ENCODE measurements at places on chromosomes 16 and 17.
A peak's percentile ranks its signal among the peaks of the same experiment; 100 is the strongest.

DNA sequence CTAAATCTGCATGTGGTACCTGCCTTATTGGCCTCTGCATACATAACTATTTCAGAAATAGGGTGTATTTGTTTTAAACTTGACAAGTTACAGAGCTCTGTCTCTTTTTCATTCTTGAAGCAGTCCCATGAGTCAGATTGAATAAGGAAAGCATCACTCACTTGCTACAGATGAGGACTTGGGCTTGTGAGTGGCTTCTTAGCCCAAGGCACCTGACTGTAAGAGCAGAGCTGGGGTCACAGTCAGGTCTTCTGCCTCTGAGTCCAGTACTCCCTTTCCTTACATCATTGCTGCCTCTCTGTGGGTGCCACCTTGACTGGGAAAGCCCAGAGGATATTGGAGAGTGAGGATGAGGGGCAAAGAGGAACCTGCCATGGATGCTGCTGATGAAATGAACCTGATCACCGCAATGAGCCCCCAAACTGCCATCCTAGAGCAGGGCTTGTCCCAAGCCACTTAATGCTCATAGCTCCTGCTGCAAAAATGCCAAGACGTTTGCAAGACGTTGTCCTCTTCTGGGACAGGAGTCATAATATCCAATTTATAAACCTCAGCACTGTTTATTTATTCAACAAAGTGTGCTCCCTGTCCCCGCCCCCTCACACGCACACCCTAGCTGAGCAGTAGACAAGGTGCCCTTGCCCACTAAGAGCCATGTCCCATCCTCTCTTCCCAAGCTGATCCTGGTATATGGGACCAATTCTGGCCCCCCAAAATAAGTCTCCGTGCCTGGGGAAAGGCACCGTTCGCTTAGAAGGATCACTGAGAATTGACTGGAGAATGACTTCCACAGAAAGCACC lies 74.1 kb downstream of the CCDC182 start:
- no peak for DNase-seq
- H3K4me1 ChIP-seq: peaks cover 11% of the 10 kb centered on the region
- peak overlapping the region; percentile 100 for H3K27ac ChIP-seq
- H3K27me3 ChIP-seq: no peaks in the 10 kb centered on the region
- H3K36me3 ChIP-seq: peaks cover 3% of the 10 kb centered on the region

DNA sequence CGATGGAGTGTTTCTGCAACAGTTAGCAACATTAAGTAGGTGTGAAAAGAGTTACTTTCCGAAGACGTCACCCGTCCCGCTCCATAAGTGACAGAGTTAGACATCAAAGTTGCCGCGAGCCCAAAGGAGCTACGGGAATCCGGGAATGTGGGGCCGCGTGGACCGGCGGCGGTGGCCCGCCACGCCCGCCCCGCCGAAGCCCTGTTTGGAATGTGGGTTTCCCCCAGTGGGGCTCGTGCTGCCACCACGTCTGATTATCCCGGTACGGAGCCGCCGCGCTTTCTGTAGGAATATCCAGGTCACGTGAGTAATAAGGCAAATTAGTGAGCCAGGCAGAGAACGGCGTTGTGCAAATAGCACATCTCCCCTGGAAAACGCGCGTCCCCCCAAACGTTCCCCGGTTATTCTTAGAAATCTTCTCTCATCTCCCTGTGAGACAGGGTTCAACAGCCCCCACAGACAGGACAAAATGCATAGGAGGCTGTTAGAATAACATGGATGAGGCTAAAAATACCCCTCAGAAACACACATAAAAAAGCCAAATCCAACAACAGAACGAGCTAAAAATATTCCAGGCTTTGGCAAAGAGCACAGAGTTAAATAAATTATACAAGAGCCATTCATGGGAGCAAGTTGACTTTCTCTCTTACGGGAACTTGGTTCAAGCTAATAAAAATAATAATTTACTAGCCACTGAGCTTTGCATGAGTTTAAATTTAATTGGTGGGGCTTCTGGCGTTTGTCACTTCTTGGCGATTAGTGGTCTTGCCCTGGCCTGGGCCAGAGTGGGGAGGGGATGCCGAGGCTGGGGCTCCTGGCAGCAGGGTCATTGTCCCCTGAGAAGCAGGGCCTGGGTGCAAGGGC lies 8.6 kb downstream of the BAHCC1 start:
- peak; percentile 73 for DNase-seq
- peaks cover 70% of the 10 kb centered on the region for H3K4me1 ChIP-seq
- peak overlapping the region; percentile 66 for H3K27ac ChIP-seq
- H3K4me3 ChIP-seq: no peak overlapping the region
- H3K27me3 ChIP-seq: no peaks in the 10 kb centered on the region

DNA sequence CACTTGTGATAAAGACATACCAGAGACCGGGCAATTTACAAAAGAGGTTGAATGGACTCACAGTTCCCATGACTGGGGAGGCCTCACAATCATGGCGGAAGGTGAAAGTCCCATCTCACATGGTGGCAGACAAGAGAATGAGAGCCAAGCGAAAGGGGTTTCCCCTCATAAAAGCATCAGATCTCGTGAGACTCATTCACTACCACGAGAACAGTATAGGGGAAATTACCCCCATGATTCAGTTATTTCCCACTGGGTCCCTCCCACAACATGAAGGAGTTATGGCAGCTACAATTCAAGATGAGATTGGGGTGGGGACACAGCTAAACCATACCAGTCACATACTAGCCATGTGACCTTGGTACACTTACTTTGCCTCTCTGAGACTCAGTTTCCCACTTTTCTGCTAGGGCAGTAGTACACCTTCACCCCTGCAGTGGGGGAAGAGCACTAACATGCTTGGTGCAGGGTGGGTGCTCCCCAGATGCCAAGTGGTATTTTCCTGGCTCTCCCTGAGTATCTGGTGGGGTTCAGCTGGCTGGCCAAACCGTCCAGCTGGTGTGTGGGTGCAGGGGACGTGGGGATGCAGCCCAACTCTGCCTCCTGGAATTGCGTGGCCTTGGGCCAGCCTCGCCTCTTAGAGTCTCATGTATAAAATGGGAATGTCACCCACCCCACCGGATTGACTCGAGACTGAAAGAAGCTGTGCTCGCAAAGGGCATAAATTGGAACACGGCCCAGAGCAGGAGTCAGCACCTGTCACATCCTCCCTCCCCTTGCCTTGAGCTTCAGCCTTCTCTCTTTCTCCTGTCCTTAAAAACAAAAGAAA lies 364.1 kb downstream of the CPPED1 start:
- no peak overlapping the region for H3K27ac ChIP-seq
- H3K36me3 ChIP-seq: no peaks in the 10 kb centered on the region
- DNase-seq: no peak
- no peaks in the 10 kb centered on the region for H3K4me1 ChIP-seq

DNA sequence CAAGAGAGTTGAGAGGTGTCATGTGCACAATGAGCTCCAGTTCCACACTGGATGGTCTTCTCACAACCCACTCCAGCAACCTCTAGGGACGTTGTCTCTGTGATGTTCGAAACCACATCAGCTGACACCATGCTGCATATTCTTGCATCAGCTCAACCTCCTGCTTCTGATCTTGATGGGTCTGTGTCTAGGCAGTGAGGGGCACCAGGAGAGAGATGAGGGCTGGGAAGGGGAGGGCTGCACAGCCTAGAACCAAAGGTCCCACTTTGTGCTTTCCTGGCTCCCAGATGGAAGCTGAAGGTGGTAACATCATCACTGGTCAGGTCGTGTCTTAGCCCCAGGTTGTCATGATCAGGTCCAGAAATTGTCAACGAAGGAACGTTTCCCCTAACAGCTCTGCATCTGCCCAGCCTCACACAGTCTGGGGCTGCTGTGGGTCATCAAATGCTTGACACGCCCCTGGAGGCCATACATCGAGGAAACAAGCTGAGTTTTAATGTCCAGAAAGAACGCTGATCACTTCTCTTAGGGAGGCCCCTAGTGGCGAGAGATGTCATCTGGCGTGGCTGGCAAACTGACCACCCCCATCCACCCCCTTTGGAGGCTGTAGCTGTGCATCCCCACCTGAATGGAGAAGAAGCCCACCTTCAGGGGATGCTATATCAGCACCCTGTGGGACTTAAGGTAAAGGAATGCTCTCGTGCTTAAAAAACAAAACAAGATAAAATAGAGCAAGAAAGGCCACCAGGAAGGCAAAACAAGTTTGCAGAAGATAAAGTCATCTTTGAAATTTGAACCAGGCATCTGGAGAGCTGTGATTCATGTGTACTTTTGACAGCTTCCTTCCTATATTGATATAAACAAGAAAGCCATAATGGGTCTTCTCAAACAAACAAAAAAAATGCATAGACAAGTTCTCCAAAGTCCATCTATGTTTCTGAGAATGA lies 58.3 kb downstream of the WIPI1 start:
- H3K27ac ChIP-seq: no peak overlapping the region
- peaks cover 3% of the 10 kb centered on the region for H3K4me1 ChIP-seq
- peak; percentile 86 for DNase-seq
- no peak overlapping the region for H3K4me3 ChIP-seq
- no peaks in the 10 kb centered on the region for H3K27me3 ChIP-seq

GRCh38 chr17:60139438-60140285 lies 10.1 kb upstream of the CA4 start:
- no peak for DNase-seq
- H3K4me1 ChIP-seq: peaks cover 9% of the 10 kb centered on the region
- no peak overlapping the region for H3K4me3 ChIP-seq
- no peaks in the 10 kb centered on the region for H3K36me3 ChIP-seq
- no peaks in the 10 kb centered on the region for H3K27me3 ChIP-seq
- no peak overlapping the region for H3K27ac ChIP-seq

DNA sequence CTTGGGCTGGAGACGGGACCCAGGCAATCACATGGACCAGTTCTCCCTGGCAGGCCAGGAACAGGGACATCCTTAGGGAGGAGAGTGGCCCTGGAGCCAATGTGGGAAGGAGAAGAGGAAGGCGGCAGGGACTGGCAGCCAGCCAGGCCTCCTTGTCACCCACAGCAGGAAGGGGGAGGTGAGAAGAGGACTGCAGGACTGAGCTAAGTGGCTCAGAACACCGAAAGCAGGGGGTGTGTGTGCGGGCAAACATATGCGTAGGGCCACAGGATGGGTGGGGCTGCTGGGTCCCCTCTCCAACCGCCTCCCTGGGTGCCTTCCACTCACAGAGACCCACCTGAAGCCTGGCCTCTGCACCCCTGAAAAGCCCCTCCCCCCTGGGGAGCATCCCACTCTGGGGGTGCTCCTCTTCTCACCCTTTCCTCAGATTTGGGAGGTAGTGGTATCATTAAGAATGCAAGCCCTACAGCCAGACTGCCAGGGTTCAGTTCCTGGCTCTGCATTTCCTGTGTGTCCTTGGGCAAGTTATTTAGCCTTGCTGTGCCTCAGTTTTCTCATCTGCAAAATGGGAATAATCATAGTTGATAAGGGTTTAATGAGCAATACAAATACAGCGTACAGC lies 8.1 kb downstream of the PNMT start:
- H3K27ac ChIP-seq: no peak overlapping the region
- no peaks in the 10 kb centered on the region for H3K36me3 ChIP-seq
- no peak for DNase-seq
- no peak overlapping the region for H3K4me3 ChIP-seq
- H3K4me1 ChIP-seq: no peaks in the 10 kb centered on the region

GRCh38 chr17:76469991-76470739 lies 2.8 kb downstream of the AANAT start:
- no peak overlapping the region for H3K27ac ChIP-seq
- H3K4me3 ChIP-seq: no peak overlapping the region
- no peak for DNase-seq
- H3K27me3 ChIP-seq: no peaks in the 10 kb centered on the region
- H3K36me3 ChIP-seq: peaks cover 25% of the 10 kb centered on the region

GRCh38 chr17:17926036-17926435 lies 46.2 kb downstream of the TOM1L2 start:
- peaks cover 6% of the 10 kb centered on the region for H3K36me3 ChIP-seq
- H3K4me1 ChIP-seq: peaks cover 39% of the 10 kb centered on the region
- no peak overlapping the region for H3K4me3 ChIP-seq
- H3K27ac ChIP-seq: no peak overlapping the region
- H3K27me3 ChIP-seq: no peaks in the 10 kb centered on the region

All from SK-N-SH (cell line).